ENCODE measurements at places on chromosomes 11 and 22.

GRCh38 chr11:134939905-134940304, 527.9 kb upstream of the B3GAT1 start:
- DNase-seq = no peak
- no peaks in the 10 kb centered on the region for H3K27me3 ChIP-seq
- H3K36me3 ChIP-seq = no peaks in the 10 kb centered on the region
- H3K4me1 ChIP-seq = no peaks in the 10 kb centered on the region
- H3K4me3 ChIP-seq = no peak overlapping the region

GRCh38 chr11:105177658-105178057, 38.1 kb upstream of the CARD18 start:
- H3K4me1 ChIP-seq = no peaks in the 10 kb centered on the region
- no peaks in the 10 kb centered on the region for H3K27me3 ChIP-seq
- H3K36me3 ChIP-seq = no peaks in the 10 kb centered on the region
- H3K27ac ChIP-seq = no peak overlapping the region
- no peak for DNase-seq

DNA sequence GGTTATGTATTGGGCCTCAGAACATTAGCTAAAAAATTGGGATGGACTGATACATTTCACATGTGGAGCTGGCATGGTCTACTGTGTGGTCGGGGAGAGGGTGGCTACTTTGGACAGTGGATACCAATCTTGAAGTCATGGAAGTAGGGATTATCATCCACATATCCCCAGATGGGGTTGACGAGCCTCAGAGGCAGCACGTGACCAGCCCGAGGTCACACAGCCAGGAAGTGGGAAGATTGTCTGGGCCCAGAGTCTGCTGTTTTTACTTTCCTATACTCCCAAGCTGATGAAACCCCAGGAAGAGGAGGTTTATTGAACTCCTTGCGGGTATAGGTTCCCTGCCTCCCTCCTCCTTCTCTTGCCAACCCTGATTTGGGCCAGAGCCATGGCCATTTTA, 92.9 kb downstream of the FBXO7 start:
- H3K27ac ChIP-seq = no peak overlapping the region
- no peaks in the 10 kb centered on the region for H3K27me3 ChIP-seq
- DNase-seq = no peak
- peaks cover 19% of the 10 kb centered on the region for H3K4me1 ChIP-seq
- H3K4me3 ChIP-seq = no peak overlapping the region
- H3K36me3 ChIP-seq = no peaks in the 10 kb centered on the region

DNA sequence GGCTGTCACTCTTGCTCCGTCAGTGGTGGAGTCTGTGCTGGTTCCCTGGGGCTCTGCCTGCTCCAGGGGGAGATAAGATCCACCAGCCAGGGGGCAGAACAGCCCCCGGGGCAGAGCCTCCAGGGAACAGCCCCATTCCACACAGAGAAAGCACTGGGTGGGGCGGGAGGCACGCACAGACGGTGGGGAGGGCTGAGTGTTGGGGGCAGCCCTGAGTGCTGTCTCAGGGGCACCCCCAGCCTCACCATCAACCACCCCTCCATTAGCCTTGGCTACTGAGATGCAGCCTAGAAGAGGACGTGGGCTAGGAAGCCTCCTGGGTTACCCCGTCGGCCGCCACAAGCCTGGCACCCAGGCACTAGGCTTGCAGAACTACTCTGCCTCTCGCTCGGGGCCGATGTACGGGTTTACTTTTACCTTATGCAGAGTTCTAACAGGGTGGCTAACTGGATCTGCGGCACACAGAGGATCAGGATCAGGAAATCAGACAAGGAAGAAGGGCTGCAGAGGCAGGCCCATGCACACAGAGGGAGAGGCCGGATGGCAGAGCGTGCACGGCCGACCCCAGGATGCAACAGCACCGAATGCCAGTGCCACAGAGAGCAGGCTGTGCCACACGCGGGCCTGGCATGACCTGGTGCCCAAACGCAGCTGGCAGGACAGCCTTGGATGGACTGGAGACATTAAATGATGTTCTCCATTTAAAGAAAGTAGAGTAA, 140.5 kb downstream of the CTTN start:
- H3K27me3 ChIP-seq = no peaks in the 10 kb centered on the region
- no peaks in the 10 kb centered on the region for H3K36me3 ChIP-seq
- H3K4me1 ChIP-seq = no peaks in the 10 kb centered on the region
- no peak for DNase-seq

GRCh38 chr11:128504486-128504885, 82.9 kb downstream of the ETS1 start:
- no peak for DNase-seq
- no peak overlapping the region for H3K4me3 ChIP-seq
- H3K36me3 ChIP-seq = no peaks in the 10 kb centered on the region

- H3K27me3 ChIP-seq = no peaks in the 10 kb centered on the region
- no peak overlapping the region for H3K4me3 ChIP-seq
- no peak for DNase-seq
- H3K36me3 ChIP-seq = no peaks in the 10 kb centered on the region
- no peak overlapping the region for H3K27ac ChIP-seq
Observed at GRCh38 chr22:48535868-48536540, 1291.7 kb downstream of the BRD1 start.

DNA sequence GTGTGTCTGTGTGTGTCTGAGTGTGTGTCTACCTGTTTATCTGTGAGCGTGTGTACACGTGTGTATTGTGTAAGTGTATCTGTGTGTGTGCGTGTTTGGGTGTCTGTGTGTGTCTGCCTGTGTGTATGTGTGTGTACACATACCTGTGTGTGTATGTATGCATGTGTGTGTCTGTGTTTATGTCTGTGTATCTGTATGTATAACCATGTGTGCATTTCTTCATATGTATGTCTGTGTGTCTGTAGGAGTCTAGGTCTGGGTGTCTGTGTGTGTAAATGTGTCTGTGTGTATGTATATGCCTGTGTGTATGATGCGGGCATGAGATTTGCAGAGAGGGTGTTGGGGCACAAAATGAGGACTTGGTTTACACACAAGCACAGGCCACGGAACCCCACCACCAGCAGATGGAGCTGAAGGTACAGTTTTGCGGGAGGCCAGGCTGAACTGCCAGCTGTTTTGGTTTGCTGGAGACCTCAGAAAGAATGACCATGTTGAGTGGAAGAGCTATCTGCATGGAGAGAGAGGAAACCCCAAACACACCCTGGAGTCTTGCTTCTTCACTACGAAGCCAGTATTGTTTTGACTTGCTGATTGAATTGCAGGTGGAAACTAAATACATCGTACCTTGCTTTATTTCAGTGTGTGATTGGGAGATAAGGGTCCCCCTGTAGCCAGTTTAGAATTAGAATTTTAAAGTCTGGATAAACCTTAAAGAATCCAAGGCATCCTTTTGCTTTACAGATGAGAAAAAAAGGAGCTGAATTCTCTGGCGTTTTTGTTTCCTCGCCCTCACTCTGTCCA, 497.2 kb downstream of the NTM start:
- no peaks in the 10 kb centered on the region for H3K27me3 ChIP-seq
- DNase-seq = peak; percentile 77
- H3K4me1 ChIP-seq = no peaks in the 10 kb centered on the region
- no peaks in the 10 kb centered on the region for H3K36me3 ChIP-seq
- no peak overlapping the region for H3K4me3 ChIP-seq

DNA sequence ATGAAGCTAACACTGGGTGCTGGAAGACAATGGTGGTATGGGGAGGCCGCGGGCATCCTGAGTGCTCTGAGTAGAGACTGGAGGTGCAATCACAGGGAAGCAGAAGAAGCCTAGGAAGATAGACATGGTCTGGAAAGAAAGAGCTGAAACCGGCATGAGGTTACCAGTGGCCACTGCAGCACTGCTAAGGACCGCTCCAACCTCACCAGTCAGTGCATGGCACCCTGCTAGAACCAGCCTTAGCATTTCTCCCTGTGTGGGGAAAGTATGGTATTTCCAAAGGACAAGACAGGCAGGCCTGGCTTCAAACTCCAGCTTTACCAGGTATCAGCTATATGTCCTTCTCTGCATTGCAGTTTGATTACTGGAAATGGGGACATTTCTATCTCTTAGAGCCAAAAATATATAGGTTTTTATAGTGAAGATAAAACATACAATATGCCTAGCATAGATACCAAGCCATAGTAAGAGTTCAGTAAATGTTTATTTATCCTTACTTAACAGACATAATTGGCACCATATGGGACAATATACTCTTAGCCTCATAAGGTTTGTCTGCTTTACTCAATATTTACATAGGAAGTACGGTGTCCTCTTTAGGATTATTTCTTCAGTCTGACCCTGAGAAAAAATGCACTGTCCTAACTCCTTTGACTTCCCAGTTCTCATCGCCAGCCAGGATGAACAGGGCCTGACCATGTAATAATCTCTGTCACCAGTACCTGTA, 231.1 kb downstream of the TENM4 start:
- H3K4me1 ChIP-seq = no peaks in the 10 kb centered on the region
- no peak for DNase-seq
- no peak overlapping the region for H3K27ac ChIP-seq
- no peak overlapping the region for H3K4me3 ChIP-seq
- H3K27me3 ChIP-seq = no peaks in the 10 kb centered on the region

DNA sequence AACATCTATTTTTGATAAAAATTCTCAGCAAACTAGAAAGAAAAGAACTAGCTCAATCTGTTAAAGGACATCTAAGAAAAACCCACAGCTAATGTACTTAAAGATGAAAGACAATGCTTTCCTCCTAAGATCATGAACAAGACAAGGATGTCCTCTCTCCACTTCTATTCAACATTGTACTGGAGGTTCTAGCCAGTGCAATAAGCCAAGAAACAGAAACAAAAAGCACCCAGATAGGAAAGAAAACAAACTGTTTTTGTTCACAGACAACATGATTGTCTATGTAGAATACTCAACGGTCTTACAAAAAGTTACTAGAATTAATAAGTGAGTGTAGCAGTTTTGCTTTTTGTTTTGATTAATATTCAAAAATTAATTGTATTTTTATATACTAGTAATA, 7.8 kb downstream of the CD3D start:
- H3K4me1 ChIP-seq = no peaks in the 10 kb centered on the region
- H3K27me3 ChIP-seq = no peaks in the 10 kb centered on the region
- DNase-seq = no peak
- no peak overlapping the region for H3K27ac ChIP-seq
- no peak overlapping the region for H3K4me3 ChIP-seq

- DNase-seq = no peak
- H3K4me1 ChIP-seq = no peaks in the 10 kb centered on the region
- H3K27me3 ChIP-seq = no peaks in the 10 kb centered on the region
- H3K36me3 ChIP-seq = no peaks in the 10 kb centered on the region
- no peak overlapping the region for H3K4me3 ChIP-seq
Observed at GRCh38 chr11:134357545-134357839, 25.7 kb downstream of the GLB1L2 start.

DNA sequence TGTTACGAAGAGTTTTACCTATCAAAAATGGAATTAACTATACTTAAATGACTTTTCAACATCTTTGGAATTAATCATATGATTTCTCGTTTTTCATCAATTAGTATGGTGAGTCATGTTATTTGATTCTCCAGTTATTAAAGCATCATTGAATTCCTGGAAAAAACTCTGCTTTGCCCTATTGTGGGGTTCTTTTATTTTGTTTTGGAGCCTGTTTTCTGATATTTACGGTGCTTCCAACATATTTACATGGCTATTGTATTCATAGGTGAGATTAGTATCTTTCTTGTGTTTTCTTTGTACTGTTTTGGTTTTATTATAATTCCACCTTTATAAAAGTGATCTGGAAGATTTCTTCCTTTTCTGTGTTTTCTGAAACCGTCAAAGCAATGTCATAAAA, 902.7 kb downstream of the TBC1D22A start:
- DNase-seq = no peak
- H3K27ac ChIP-seq = no peak overlapping the region
- H3K27me3 ChIP-seq = no peaks in the 10 kb centered on the region
- no peak overlapping the region for H3K4me3 ChIP-seq
- no peaks in the 10 kb centered on the region for H3K4me1 ChIP-seq

- H3K27me3 ChIP-seq = no peaks in the 10 kb centered on the region
- peak overlapping the region; percentile 49 for H3K27ac ChIP-seq
- H3K4me3 ChIP-seq = no peak overlapping the region
- peaks cover 24% of the 10 kb centered on the region for H3K4me1 ChIP-seq
Observed at GRCh38 chr22:45271667-45272201, 13.0 kb upstream of the UPK3A start.

DNA sequence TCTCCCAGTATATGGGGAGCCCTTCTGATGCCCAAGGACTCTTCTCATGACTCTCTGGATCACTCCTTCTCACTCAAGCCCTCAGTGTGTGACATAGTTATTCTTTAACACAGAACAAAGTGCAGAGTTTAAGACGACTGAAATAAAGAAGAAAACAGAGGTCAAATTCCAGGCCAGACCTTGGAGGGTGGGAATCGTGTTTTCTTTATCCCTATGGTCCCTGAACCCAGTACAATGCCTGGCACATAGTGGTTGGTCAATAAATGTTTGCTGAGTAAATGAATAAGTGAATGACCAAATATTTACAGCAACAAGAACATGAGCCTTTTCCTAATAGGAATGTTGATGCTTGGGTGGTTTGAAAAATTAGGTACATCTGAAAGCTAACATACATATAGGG, 28.8 kb downstream of the VSTM5 start:
- no peak overlapping the region for H3K27ac ChIP-seq
- H3K27me3 ChIP-seq = no peaks in the 10 kb centered on the region
- DNase-seq = no peak

DNA sequence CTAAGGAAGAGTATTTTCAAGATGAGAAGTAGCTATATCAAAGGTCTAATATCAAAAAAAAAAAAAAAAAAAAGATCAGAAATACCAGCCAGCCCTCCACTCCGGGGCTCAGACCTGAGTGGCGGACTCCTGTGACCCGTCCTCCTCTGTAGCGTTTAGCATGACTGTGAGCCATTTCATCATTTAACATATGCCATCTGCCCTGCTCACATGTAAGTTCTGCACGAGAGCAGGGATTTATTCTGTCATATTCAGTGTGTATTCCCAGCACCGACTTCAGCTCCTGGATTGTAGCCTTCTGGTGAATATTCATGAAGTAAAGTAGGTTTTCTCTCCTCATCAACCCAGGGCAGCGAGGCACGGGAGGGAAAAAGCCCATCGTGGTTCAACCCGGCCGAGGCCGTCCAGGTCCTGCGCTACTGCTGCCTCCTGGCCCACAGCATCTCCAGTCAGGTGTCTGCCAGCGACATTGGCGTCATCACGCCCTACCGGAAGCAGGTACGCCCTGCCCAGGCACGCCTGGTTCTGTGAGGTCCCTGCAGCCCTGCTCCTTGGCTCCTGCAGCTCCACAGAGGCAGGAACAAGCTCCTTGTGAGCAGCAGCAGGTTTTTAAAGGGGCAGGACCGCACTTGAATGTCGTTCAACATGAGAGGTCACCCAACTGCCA, 12.7 kb upstream of the PANX2 start:
- no peaks in the 10 kb centered on the region for H3K4me1 ChIP-seq
- H3K36me3 ChIP-seq = no peaks in the 10 kb centered on the region
- H3K27me3 ChIP-seq = no peaks in the 10 kb centered on the region
- H3K4me3 ChIP-seq = no peak overlapping the region
